ENCODE measurements at places on chromosomes 5 and 9.

DNA sequence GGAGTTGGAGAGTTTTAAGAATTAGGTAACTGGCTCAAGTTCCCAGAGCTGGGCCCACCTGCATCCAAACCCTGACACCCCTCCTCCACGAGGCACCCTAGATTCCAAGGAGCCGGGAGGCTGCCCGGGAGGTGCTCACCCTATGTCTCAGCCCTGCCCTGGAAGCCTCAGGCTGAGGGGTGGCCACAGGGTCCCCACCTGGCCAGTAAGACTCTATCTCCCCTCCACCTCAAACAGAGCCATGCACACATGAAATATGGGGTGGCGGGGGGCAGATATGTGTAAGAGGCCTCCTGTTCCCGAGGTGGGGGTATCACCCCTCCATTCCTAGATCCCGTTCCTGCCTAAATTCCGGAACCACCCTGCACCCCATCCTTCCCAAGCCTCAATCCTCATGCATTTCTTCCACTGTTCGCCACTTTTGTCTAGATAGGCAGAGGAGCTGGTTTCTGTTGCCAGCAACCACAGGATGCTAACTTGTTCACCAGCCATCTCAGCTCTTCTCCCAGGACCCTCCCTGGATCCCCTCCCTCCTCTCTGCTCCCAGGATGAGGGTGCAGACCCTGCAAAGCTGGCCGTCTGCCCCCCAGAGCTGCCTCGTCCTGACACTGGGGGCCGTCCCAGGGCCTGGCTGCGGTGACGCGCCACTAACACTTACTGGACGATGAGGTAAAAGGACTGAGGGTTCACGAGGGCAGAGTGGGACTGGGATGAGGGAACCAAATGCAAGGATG lies 44.1 kb downstream of the COL23A1 start:
- DNase-seq = no peak

- DNase-seq = no peak
These were observed 14.1 kb downstream of the SEMA4D start for GRCh38 chr9:89483592-89484474.

DNA sequence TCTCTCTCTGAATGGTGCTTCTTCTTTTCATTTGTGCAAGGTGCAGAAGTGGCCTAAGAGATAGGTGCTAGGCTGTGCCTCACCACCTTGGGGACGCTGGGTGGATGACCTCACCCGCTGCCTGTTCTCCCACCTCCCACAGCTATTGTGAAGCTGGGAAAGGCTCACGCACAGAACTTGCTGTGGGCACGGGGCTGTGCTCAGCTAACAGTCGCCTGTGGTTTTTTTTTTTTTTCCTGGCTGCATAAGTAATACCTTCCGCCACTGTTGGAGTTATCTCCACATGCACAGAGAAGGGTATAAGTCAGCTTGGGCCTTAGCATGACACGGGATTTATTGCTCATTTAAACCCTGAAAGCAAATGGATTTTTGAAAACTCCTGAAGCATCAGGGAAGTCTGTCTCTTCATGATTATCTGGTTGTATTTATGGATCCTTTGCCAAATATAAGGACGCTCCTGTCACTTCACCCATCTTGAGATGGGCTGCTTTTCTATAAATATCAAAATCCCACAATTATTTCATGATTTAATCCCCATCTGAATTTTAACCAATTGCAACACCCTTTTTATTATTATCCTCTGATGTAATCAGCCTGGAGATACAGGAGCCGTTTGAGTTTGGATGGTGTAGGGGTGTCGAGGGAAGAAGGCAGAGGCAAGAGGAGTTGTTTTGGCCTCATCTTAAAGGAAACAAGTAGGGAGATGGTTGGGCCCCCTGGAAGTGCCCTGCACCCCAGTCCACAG lies 9.0 kb downstream of the DBH start:
- DNase-seq = no peak

- DNase-seq = no peak
These were observed 131.4 kb downstream of the CCDC192 start for GRCh38 chr5:127834554-127834953.

DNA sequence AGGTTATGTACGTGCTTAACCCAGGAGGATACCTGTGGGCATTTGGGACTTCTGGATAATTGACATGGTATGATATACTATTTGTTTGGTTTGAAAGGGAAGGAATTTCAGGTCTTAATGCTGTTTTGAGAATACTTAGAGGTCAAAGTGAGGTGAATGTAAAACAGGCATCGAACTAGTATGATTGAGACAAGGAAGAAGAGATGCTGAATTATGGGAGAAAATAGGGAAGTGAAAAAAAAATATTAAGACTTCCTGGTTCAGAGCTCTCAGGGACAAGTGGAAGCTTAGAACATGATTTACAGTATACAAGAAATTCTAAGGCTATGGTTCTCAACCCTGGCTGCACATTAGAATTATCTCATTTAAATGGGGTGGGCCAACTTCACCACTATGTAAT lies 115.3 kb downstream of the CD180 start:
- no peak for DNase-seq

GRCh38 chr9:6655036-6655435 lies 9.5 kb upstream of the GLDC start:
- DNase-seq = no peak

DNA sequence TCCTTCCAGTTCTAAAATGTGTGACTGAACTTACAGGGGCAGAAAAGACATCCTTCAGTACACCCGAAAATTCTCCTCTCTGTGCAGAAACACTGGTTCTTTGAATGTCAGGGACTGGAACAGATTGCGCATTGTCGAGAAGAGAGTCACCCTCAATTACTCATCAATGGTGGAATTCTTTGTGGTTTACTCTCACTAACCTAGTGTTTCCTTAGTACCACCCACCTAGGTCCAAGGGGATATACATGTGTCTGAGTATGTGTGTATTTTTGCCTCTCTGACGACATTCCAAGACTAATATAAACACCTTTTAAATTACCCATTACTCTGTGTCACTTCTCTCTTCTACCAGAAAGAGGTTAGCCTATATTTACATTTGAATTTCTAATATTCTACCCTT lies 660.8 kb downstream of the TLE1 start:
- DNase-seq = peak; percentile 94

- no peak for DNase-seq
These were observed 66.8 kb downstream of the FCHO2 start for GRCh38 chr5:73022471-73023169.

- no peak for DNase-seq
These were observed 76.9 kb downstream of the MED27 start for GRCh38 chr9:132002643-132003318.
